ENCODE measurements at places on chromosomes 1 and 21.

- DNase-seq = no peak
Measured at GRCh38 chr21:26546446-26547097, 26.5 kb downstream of the CYYR1 start.

GRCh38 chr1:175848329-175848728 lies 104.9 kb upstream of the TNR start:
- no peak for DNase-seq

DNA sequence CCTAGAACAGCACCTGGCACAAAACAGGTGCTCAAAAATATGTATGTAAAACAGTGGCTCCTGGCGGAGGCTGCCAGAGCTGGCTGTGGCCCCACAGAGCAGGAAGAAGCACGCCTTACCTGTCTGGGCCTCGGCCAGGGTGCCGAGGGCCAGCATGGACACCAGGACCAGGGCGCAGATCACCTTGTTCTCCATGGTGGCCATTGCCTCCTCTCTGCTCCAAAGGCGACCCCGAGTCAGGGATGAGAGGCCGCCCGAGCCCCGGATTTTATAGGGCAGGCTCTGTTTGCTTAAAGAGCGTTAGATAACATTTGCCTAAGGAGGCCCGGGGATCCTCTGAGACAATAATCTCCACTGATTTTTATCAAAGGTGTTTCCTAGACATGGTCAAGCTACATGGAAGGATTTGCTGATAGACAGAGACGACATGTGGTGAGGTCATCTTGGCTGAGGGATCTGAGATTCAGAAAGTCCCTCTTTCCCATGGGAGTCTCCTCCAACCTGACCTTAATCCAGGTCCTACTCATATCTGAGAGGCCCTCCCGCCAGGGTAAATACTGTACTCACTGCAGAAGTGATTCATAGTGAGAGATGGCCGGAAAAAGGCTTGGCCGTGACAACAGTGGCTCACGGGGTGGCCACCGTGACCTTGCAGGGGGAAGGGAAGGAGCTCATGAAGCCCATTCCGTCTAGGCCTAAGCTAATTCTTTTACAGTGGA lies at the start of gene TFF1:
Gene TFF1, minus strand, starts transcription at position 244 of the 719 bp plus-strand sequence. Its CDS starts 40 bp downstream, at position 204.
- no peak for DNase-seq

GRCh38 chr1:6269296-6269695 lies 8.4 kb upstream of the GPR153 start:
- DNase-seq = no peak

GRCh38 chr1:41955461-41956159 lies 36.9 kb upstream of the HIVEP3 start:
- DNase-seq = no peak

DNA sequence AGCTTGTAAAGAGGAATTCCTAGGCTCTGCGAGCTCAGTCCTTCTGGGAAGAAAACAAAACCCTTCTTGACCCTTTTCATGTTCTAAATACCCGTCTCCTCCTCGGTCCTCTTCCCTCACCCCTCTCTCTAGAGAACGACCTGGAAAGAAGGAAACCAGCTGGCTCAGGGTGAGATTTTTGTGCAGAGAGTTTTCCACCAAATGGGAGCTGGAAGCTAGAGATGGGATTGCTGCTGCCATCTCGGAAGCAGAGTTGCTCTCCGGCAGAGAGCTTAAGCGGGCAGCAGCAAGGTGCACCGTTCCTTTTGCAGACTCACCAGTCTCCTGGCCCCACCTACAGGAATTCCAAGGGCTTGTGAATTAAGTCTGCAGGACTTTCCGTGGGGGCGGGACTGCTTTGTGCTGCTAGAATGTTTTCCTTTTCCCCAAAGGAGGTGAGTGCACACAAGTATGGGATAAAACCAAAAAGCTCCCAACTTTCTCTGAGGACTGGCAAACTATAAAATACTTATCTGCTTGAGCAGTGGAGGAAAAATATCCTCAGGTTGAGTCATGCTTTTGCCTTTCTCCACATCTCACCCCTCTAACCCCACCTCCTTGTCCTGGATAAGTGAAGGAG lies 29.1 kb upstream of the KIAA0040 start:
- no peak for DNase-seq

DNA sequence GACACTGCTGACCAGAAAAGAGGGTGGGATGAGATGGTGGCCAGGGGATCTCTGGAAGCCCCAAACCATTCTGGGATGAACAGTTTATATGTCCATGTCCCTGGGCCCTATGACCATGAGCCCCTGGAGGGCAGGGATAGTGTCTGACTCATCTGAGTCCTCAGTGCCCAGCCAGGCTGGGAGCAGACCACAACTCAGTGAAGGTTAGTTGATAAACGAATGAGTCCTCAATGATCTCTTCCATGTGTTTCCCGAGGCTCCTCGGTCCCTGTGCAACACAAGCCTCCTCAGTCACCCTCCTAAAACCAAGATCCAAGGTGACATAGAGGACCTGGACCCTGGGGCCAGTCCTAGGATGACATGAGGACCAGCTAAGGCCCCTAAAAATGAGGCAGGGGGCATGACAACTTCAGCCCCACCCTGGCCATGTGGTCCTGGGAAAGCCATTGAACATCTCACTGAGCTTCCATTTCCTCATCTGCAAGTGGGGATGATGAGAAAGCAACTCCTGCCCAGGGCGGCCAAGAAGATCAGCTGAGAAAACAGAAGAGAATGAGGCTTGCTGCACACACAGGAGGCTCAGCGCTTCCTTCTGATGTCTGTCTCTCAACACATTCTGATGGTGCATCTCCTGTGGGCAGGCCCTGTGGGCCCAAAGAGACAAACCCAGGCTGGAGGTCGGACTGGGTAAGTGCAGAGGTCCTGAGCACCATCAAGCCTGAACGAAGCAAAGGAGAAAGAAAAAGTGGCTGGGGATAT lies 86.3 kb downstream of the GLIS1 start:
- no peak for DNase-seq

- DNase-seq = no peak
Measured at GRCh38 chr1:31302709-31303441, 6.0 kb downstream of the ZCCHC17 start.

DNA sequence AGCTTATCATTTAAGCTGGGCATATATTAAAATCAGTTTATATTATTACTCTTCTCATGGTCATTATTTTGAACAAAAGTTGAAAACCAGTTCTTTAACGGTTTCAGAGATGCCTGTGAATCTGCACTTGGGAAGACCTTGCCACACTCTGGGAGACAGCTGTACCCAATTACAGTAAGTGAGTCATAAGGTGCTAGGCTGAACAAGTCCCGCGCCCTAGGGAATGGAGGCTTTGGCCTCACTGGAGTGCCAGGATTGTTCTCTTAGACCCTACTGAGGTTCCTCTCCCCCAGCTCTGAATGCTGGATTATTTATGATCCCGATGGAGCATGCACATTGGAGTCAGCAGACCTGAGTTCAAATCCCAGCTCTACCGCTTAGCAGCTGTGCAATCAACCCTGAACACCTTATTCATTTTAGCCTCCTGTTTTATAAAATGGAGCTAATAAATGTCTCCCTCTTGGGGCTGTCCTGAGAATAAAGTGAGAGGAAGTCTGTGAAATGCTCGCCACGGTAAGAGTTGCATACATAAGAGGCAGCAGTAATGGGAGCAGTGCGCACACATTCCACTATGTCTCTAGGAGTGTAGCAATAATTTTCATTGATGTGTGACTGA lies 266.2 kb downstream of the FOXD2 start:
- DNase-seq = no peak

DNA sequence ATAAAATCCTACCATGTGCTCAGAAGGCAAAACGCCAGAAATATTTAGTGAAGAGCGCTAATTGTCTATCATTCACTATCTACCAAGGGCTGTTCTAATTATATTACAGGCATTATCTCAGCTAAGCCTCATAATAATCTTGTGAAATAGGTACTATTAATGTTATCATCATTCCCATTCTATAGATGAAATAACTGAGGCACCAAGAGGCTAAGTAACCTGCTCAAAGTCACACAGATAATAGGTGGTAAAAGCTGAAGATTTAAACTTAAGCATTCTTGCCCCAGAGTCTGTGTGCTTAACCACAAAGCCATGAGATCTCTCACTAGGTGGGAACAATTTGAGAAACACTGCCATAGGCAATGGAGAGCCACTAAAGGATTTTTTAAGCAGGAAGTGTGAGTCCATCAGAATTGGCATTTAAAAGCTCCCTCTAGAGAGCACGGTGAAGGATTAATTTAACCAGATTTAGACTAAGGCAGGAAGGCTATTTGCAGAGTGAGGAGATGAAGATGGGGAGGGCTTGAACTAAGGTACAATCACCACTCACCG lies 1.7 kb upstream of the SMAP2 start:
- DNase-seq = no peak

- no peak for DNase-seq
Measured at GRCh38 chr1:231073331-231073730, 33.3 kb upstream of the FAM89A start.

DNA sequence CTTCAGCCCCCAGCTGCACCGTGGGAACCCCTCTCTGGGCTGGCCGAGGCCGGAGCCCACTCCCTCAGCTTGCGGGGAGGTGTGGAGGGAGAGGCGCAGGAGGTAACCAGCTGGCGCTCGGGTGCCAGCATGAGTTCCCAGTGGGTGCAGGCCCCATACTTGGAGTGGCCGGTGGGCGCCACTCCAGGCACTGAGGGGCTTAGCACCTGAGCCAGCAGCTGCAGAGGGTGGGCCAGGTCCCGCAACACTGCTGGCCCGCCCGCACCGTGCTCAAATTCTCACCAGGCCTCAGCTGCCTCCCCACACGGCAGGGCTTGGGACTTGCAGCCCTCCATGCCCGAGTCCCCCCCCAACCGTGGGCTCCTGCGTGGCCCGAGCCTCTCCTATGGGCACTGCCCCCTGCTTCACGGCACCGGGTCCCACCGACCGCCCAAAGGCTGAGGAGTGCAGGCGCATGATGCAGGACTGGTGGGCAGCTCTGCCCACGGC lies 47.2 kb downstream of the LRRC53 start:
- DNase-seq = no peak

GRCh38 chr1:12356004-12356890 lies 126.4 kb downstream of the VPS13D start:
- DNase-seq = no peak

GRCh38 chr1:220894025-220894923 lies 15.0 kb downstream of the HLX start:
- no peak for DNase-seq

DNA sequence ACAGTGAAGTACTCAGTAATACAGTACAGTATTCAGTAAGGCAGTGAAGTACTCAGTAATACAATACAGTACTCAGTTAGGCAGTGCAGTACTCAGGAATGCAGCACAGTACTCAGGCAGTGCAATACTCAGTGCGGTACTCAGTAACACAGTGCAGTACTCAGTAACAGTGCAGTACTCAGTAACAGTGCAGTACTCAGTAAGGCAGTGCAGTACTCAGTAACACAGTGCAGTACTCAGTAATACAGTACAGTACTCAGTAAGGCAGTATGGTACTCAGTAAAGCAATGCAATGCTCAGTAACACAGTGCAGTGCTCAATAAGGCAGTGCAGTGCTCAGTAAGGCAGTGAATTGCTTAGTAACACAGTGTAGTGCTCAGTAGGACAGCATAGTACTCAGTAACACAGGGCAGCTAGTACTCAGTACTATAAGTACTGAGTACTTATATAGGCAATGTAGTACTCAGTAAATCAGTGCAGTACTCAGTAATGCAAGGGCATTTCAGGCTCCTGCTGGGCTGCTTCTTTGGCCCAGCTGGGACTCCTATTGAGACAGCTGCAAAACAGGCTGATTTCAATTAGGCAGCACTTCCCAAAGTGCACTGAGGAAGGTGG lies 411.3 kb downstream of the DISC1 start:
- no peak for DNase-seq
